Activated CD8-positive, alpha-beta memory T cell treated with anti-CD3 and anti-CD28 coated beads for 1 hour (primary cell): ENCODE measurements at places on chromosomes 12 and 14.

- DNase-seq: no peak
These were observed 245.9 kb downstream of the NPAS3 start for GRCh38 chr14:33184587-33184986.

DNA sequence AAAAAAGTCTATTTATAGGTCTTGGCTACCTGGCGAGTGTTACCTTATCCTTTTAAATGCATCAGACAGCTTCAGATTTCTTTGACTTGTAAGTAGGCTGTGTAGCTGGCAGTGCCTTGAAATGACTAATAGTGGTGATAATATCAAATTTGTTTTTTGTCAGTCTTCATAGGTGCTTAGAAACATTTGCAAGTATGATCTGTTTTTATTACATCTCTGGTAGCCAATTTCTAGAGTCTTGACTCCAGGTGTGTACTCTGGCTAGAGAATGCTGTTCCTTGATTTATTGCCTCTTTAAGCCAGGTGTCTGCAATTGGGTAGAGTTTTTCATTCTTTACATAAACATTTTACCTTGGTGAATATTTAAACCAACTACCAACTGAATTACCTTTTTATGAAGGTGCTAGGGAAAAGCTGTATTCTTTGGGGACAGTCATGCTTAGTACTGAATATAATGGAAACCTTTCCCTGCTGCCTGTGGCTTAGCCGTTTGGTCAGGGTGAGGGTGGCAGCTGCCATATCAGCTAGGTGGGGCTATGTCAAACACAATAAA, 32.6 kb downstream of the MLXIP start:
- no peak for DNase-seq

DNA sequence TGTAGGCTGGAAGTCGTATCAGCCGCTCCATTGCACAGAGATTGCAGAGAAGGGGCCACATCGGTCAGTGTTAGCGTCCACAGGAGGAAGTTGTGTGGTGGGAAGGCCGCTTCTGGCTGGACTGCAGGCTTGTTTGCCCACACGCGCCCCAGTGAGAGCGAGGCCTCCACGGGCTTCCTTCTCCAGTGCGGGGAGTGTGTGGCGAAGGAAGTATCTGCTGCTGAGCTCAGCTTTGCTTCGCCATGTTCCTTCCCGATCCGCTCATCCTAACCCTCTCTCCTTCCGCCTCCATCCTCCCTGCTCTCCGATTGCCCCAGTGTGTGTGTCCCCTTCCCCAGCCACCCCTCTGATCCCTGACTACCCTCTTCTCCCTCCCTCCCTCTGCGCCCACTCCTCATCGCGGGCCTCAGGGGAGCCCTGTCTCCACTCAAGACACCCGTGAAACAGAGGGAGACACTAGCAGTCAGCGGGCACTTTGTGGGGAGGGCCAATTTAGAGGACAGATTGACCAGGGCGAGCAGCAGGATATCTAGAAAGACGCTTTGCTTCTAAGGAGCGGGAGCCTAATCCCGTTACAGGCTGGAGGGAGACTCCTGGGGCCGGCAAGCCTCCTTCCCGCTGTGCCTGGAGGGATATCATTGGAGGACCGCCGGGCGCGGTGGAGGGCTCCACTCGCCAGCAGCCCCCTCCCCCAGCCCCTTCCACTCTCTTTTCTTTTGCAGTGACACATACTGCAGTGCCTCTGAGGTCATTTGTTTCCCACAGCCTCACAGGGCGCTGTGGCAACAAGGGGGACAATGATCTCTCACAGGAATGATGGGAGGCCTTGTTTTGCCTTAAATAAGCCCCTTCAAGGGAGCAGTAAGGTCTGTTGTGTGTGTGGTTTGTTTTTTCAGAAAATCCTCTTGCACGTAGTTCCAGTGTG, 428.8 kb downstream of the ZFP36L1 start:
- DNase-seq: no peak

GRCh38 chr12:114063435-114063834, 97.3 kb upstream of the RBM19 start:
- DNase-seq: no peak

GRCh38 chr12:11618046-11618445, 31.4 kb upstream of the ETV6 start:
- DNase-seq: no peak

DNA sequence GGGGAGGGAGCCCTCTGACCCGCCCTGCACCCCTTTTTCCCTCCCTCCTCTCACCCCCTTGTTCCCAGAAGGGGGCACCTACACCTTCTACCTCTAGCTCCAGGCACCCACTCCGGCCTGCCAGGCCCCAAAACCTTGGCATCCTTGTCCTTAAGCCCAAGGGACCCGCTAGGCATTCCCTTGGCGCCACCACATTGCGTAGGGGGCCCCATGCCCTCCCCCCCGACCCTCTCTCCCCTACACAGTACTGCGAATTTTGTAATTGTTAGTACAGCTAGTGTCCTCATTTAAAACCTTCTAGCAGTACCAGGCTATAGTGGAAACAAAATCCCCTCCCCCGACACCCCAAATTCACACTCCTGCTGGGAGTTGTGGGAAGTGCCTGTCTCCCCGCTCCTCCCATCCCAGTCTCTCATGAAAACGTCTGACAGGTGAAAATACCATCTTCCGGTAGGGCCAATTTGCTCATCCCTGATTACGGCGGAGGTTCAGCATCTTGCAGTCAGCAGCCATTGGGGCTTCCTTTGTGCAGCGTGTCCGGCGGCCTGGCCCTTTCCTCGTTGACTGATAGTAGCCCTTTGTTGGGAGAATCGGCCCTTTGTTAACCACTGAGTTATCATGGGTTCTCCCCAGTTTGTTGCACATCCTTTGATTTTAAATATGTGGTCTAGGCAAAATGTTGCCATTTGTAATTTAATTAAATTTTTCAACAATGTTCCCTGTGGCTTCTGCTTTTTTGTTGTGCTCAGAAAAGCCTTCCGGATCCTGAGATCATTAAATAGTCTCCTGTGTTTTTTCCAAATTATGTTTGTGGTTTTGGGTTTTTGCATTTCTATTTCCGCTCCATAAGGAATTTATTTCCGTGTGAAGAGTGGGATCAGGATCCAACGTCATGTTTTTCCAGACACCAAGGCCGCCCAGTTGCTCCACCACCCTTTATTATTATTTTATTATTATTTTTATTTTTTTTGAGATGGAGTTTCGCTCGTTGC, 7.9 kb upstream of the CEP170B start:
- no peak for DNase-seq

- no peak for DNase-seq
These were observed 47.2 kb downstream of the CCDC91 start for GRCh38 chr12:28237423-28237822.

DNA sequence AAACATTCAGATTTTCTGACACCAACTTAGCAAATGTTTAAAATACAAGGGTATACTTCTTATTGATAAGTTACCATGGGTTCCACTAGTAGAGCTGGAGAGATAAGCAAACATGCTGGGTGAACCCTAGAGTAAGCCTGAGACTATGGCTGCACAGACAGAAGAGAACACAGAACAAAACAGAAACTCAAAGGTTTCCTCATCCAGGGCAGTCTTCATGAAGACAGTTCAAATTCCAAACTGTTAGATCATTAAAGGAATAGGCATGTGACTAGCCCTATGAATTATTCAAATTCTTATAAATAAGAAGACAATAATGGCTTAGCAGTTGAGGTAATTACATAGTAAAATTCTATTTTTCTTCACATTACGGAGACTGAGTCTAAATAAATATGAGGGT, 28.1 kb downstream of the BTBD7 start:
- DNase-seq: no peak

GRCh38 chr14:100028990-100029677, 36.1 kb upstream of the EVL start:
- no peak for DNase-seq

GRCh38 chr12:118330421-118331018, 42.2 kb downstream of the TAOK3 start:
- no peak for DNase-seq
